ENCODE measurements at places on chromosomes 3 and 15. TPM values are rescaled to one million over a fixed set of nuclear protein-coding genes. Genes with fewer than 3 reads are reported as not detected.

DNA sequence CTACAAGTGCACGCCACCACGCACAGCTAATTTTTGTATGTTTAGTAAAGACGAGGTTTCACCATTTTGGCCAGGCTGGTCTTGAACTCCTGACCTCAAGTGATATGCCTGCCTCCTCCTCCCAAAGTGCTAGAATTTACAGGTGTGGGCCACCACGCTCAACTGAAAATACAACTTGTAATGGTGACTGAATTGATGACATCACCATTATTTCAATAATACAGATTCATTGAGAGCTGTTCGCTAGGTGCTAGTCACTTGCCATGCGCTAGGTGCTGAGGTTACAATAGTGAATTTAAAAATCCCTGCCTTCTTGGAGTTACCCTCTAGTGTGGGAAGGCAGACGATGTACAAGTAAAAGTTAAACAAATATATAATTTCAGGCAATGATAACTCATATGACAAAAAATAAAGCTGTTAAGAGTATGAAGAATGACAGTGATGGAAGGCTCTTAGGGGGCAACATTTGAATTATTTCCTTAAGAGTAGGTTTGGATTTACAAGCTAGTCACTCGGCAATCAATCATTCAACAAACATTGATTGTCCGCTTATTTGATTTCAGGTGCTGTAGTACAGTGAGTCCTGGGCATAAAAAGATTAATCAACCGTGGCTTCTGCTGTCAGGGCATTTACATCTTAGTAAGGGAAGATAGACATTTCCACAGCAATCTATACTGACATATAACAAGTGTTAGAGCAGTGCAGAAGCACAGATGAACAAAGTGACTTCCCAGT is 9.1 kb upstream of the PPARG start:
- DNase-seq = no peak

DNA sequence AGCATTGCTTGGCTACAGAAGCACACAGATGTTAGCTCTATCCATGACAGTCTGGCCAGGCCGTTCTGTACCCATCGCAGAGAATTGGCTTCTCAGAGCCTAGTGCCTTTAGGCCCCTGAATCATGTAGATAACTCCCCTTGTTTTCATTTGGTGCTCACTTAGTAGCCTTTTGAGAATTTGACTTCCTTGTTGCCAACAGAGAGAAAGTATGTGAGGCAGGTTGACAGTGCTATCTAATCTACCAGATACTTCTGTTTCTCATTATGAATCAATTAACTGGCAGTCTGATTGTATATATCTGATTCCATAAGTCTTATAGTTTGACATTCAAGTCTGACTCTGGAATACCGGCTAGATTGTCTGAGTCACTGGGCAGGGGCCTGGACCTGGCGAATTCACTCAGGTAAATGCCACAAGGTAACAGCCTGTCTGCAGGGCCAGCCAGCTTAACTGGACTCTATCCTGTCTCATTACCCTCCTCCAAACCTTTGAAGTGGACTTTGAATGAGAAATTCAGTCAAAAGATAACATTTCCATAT is 160.2 kb downstream of the GHSR start:
- no peak for DNase-seq

IL17RE gene
- 12.8 TPM for total RNA-seq

GOLGA6L10 gene
- total RNA-seq = 0.63 TPM

TMEM108 gene
- 0.07 TPM for total RNA-seq

DNA sequence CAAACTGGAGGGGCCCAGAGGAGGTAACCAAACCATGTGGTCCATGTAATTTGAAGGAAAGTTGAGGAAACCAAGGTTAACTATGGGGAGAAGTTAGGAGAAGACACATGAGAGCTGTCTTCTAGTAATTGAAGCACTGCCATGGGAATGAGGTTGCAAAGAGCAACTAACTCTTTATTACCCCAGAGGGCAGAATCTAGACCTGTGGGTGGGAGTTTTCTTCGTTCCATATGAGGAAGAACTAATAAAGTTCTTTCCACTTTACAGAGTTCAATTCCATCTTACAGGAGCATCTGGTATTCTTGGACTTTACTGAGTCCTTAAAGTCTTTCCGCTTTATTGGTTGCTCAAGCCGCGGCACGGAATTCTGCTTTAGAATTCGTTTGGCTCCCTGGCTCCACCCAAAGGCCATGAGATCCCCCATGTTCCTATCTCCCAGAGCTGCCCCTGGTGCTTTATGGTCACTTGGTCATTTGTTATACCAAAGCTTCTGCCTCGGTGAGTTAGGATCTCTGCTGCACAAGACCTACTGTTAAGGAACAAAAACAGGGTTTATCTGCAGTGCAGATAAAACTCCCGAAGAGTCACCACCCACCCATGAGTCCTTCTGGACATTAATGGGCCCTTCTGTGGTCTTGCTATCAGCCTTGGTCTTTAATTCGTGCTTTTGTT is 89.5 kb upstream of the UMPS start:
- no peak for DNase-seq

ITGA11 gene
- total RNA-seq = not detected

- no peak for DNase-seq
Measured at GRCh38 chr15:96366526-96366877, 36.0 kb downstream of the NR2F2 start.

LYZL4 gene
- total RNA-seq = not detected

- DNase-seq = peak; percentile 82
Measured at GRCh38 chr3:15783361-15783969, 14.3 kb downstream of the ANKRD28 start.

TRPM1 gene
- not detected for total RNA-seq

- no peak for DNase-seq
Measured at GRCh38 chr3:36097209-36097608, 283.1 kb upstream of the STAC start.

GRCh38 chr3:52446042-52446441 is 1.1 kb upstream of the SEMA3G start:
- no peak for DNase-seq

DNA sequence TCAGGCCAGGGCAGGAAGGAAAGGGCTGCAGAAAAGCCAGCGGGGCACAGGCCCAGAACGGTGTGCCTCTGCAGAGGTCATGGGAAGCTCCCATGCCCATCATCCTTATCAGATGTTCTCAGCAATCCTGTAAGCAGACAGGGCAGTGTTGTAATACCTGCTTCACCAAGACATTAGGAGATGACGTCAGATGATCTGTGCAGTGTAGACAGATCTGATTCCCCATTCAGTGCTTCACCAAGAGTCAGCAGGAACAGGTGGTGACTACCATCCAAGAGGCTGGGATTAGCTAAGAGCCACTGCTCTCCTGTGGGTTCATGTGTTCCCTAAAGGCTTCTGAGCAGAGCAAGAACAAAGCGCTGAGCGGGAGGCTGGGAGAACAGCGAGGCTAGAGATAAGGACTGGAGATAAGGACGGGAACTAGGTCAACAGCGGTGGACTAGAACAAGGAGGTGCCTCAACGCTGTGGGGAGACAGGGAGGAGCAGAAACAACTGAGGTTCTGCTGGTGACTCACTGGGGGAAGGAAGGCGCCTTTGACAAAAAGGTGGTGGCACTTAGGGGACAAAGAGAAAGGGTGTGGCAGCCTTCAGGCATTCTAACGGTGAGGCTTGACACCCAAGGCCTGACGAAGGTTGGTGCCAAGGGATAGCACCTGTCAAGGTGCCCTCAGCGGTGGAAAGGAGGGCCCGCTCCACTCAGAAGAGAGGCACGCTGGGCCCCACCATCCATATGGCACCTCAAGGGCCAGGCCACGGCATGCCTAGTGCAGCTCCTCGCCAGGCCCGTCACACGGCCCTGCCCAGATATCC is 28.4 kb downstream of the CCDC12 start:
- DNase-seq = peak; percentile 92

DNA sequence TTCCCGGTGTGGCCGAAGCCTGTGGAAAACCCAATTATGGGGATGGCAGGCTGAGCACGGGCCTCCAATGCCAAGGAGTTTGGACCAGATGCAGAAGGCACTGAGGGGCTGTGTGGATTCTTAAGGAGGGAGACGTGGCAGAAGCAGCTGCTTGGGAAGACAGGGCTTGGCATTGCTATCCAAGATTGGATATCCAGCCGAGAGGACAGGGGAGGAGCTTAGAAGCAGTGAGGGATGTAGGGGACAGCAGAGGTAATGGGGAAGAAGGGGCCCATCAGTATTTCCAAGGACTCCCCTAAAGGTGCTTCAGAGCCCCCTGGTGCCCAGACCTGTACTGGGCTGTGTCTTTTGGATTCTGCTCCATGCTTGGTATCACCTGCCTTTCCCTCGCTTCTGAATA is 112.8 kb upstream of the TLE3 start:
- no peak for DNase-seq
